ENCODE measurements at places on chromosomes 2 and 18. TPM values are rescaled to one million over a fixed set of nuclear protein-coding genes. Genes with fewer than 3 reads are reported as not detected.

SCN7A gene
- total RNA-seq: not detected

DNA sequence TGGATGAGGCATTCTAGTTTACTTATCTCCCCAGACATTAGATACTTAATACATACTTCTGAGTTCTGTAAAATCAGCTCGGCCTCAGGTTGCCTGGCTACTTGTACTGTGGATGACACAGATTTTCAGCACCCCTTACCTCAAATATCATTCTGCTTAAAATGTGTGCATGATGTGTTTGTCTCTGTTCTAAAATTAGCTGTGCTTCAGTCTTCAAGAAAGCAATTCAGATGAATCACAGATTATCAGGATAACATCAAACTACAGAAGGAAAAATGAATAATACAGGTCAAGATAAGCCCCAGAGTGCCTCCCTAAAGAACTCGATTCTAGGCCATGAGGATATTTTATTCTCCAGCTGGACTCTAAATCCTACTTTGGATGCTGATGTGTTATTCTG, 21.3 kb upstream of the MAPRE2 start:
- no peak for ATAC-seq

DNA sequence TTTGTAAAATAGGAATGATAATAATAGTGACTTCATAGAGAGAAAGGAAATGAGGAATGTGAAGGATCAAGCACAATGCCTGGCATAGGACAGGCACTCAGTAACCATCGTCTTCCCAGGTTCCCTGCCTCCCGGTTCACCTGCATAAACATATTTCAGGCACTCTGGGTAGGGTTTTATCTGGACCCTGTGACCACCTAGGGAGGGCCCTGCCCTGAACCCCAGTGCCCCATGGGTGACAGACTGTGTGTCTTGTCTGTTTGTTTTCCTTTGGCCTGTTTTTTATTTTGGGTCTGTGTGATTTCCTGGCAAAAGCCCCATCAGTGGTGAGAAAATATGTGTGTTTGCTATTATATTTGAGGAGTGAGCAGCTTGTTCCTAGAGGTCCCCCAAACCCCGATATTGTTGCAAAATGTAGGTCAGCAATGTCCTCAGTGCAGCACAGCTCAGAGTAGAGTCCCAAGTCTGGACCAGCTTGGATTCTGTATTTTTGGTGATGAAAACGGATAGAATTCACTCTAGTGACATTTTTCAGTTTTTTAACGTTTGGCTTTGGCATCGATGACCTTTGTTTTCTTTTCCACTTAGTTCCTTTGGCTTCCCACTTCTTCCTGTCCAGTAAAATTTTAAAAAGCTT, 9.6 kb upstream of the NT5C1B start:
- no peak for ATAC-seq

DNA sequence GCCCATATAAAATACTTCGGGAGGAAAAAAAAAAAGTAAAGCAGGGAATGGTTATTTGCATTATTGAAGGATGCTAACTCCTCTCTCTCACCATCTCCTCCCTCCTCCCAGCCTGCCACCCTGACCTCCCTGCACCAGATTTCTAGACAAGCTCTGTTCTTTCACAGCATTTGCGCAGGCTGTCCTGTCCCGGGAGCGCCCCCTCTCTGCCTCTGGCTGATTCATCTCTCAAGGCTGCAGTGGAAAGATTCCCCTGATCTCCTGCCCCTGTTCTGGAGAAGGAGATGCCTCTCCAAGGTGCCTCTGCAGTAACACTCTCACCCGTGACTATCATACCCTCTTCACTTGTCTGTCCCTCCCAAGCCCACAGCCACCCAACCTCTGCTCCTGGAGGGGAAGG, 38.5 kb downstream of the COL4A4 start:
- ATAC-seq: no peak

ITPRIPL1 gene
- 55.9 TPM for total RNA-seq
